ENCODE measurements at places on chromosomes 2 and 18. TPM values are rescaled to one million over a fixed set of nuclear protein-coding genes. Genes with fewer than 3 reads are reported as not detected.

The ACSL3 gene
- total RNA-seq, result 70.5 TPM

GRCh38 chr2:159936471-159936870 lies 125.9 kb downstream of the PLA2R1 start:
- no peak for DNase-seq

DNA sequence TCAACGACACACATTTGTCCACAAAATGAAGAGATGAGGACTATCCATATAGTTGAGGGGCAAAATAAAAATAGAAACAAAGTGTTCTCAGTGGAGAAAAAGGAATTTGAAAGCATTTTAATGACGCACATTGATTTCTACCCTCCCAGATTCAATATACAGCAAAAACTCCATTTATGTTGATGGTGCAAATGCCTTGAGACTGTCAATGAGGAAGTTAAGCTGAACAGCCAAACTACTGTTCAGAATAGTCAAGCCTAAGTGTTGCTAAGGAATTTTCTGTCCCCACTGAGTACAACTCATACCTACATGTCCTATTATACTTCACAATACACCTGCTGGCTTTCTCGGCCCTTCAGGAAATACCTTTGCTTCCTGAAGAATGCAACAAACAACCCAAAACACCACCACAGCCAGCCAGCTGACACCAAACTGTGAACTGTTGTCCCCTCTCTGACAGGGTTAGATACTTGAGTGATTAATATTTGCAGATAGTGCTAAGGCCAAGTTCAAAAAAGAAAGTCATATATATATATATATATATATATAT lies 27.8 kb upstream of the DARS1 start:
- DNase-seq, result no peak

DNA sequence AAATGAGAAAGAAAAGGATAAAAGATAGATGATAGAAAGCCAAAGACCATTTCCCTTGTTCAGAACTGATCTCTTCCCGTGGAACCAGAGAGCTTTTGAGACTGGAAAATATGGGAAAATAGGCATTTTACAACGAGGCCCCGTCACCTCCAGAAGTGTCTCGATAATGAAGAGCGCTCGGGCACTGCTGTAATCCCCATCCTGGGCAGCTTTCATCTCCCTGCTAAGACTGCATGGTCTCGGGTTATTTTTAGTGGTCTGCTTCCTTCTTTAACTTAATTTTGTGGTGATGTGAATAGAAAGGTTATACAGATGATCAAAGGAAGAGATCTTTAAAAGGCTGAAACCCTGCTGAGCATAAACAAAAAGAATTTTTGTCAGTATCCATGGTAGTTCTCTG lies 176.6 kb downstream of the METTL4 start:
- DNase-seq, result no peak

The SLC5A7 gene
- total RNA-seq, result not detected

DNA sequence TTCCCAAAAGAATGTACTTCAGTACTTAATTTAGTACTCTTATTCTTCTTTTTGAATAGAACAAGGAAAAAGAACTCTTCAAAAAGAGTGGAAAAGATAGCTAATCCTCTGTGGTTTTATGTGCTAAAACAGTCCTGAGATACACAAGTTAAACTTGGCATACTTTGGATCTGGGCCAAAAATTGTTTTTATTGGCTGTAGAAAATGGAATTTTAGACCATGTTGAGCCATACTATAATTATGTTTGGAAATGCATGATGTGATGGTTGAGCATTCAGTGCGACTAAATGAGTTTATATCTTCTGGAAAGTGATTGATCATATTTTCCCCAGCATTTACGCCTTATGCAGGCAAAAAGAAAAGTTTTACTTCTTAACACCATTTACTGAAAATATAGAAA lies 18.0 kb upstream of the PDE1A start:
- no peak for DNase-seq

GRCh38 chr18:57836557-57836956 lies 33.4 kb upstream of the ATP8B1 start:
- DNase-seq, result no peak

- no peak for DNase-seq
Measured at GRCh38 chr2:172972005-172972619, 103.5 kb upstream of the MAP3K20 start.

The EMX1 gene
- not detected for total RNA-seq

DNA sequence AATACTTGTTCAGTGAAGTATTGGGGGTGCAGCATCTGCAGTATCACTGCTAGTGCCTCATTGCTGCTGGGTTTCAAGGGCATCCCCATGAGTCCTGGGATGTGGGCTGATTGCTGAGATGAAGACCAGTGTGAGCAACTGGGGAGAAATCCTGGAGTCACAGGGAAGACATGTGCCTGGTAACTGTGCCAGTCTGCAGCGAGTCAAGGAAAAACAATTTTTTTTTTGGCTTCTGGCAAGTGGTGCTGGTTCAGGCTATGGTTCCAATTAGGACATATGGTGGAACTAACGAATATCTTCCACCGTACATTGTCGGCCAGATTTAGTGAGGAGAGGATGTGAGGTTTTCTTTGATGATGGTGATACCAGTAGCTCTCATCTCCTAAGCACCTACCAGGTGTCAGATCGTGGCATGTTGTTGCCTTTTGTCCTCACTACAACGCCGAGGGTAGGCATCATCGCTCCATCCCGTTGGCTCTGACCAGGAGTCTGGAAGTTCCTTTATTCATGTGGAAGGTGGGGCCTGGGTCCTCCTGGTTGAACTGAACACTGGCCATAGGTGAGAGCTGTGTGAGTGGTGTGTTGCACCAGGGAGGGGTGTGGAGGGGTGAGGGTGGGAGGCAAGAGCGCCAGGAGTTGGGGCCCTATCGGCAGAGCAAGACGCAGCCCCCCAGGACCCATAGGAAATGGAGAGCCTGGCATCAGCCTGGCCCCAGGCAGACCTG lies 118.0 kb upstream of the HS6ST1 start:
- peak; percentile 37 for DNase-seq

GRCh38 chr18:77052983-77053309 lies 79.6 kb downstream of the MBP start:
- peak; percentile 65 for DNase-seq

DNA sequence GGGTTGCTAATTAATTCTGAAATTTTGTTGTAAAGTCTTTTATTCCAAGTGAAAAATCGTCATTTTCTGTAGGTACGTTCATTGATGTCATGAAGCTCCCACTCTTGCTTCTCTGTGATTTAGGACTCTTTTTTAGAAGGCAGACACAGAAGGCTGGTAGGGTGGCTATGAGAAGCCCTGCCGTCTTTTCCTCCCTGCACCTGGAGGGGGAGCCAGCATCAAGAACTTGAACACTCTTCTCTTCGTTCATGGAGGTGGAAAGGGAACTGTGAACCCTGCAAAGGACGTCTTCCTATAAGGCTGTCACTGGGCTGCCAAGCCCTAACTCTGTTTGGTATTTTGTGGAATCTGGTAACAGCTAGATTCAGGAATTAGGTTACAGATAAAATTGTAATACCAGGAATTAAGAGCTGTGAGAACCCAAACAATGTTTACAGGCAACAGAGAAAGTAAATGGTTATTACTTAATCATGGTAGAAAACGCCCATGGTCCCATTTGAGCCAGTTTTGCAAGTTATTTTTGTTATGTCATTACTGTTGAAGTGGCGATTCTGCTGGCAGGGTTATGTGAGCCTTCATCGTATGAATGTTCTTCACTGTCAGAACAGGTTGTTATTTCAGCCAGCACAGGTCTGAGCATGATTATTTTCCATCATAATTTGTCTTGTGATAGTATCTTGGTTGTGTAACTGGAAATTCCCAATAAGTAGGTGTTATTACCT lies 112.2 kb downstream of the OSBPL6 start:
- DNase-seq, result no peak

- DNase-seq, result peak; percentile 59
Measured at GRCh38 chr18:79540904-79541282, 138.7 kb upstream of the CTDP1 start.

DNA sequence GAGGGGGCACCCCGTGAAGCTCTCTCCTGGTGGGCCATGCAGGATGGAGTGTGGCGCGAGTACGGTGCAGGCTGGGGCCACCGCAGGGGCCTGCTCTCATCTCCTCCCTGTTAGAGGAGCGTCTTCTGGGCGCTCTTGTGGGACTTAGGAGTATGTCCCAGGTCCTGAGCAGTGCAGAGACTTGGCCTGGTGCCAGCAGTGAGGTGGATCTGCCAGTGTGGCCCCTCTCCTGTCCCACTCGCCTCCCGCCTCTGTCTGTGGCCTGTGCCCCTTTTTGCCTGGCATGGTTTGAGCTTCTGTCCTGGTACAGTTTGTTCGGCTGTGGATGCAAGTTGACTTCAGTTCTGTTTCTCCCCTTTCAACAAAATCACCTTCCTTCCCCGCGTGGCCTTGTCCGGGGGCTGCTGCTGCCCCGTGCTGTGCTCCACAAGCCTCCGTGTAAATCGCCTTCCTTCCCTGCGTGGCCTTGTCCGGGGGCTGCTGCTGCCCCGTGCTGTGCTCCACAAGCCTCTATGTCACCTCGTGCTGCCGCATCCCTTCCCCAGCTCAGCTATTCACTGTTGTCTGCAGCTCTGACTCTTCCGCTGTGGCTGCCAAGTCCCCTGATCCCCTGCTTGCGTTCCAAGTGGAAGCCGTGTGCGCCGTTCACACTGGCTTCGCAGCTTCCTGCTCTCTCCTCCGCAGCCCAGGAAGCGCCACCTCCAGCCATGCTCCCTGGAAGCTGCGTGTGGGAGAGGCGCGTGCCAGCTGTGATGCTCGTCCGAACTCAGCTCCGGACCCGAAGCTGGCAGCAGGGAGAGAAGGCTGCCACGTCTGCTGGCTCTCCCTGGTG lies 13.7 kb downstream of the LDLRAD4 start:
- DNase-seq, result peak; percentile 62

The RBM44 gene
- total RNA-seq, result 1.2 TPM

The GALR1 gene
- 0.13 TPM for total RNA-seq

GRCh38 chr2:199443589-199444130 lies 14.1 kb downstream of the SATB2 start:
- DNase-seq, result no peak

DNA sequence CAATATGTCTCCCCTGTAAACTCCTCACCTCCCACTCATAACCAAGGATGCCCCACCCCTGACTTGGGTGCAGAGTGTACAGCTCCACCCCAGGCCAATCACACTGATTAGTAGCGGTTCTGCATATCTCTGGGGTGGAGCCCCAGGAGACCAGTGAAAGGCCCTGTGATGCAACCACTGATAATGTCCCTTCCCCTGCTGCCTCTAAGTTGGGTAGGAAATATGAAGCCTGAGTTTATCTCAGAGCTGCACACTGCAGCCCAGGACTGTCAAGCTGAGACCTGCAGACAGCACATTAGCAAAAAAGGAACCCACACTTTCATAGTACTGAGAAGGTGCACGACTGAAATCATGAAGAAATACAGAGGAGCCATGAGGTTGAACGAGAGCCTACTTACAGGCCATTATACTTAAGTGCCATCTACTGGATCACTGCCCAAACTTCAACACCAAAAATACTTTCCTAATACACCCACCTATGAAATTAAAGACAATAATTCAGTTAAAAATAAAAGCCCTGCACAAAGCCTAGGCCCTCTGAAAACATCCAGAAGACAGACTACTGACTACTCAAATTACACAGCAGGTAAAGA lies 455.4 kb upstream of the LRRTM4 start:
- DNase-seq, result no peak

GRCh38 chr2:152962446-152962845 lies 244.0 kb downstream of the ARL6IP6 start:
- DNase-seq, result no peak

DNA sequence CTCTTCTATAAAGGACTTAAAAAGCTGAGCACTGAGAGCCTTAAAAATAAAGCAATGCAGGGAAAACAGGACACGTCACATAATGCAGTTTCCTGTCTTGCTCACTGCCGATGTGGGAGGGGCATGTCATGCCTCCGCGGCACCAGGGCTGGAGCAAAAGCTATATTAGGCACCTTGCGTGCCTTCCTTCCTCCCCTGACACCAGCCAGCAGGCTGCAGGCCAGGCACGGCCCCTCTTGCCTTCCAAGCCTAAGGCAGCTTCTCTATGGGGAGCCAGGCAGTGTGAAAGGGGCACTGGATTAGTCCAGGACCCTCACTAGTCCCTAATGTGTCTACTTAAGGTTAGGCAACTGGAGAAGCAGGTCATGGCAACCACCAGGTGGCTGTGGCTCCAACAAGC lies 26.3 kb downstream of the MRPL35 start:
- DNase-seq, result no peak

DNA sequence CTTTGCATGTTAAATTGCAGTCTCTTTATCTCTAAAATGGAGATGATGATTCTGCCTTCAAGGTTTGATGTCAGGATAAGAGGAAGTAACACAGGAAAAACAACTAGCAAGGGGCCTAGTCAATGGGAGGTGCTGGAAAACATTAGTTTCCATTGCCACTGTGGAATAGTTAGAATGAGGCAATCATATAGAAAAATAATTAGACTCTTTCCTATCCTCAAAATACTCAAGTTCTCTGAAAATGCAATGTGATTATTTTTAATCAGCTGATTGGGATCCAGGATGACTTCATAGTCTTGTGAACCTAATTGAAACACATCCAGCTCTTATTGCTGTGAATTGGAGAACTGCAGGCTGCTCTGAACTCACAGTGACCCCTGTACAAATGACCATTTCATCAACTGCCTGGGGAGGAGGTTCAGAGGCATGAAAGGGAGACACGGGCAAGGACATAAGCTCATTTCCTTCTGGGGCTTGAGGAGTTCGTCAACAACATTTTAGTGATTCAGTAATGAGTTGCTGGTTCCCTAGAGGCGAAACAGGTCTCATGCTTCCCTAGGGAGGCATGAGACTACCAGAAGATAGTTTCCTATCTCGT lies 422.5 kb downstream of the LPIN1 start:
- DNase-seq, result no peak

DNA sequence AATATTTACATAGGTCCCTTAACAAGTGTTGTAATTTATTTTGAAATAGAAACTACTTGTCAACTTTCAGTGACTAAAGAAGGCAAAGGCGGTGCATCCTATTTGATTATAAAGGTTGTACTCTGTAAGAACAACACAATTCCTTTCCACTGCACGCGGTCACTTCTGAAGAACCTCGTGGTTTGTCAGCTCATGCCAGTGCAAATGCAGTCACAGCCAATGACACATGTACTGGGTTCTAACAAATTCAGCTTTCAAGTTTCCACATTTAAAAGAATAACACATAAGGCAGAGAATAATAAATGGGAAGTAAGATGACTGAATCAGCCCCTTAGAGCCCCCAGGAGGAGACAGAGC lies 39.7 kb downstream of the CYB5A start:
- no peak for DNase-seq

- no peak for DNase-seq
Measured at GRCh38 chr2:170821531-170822289, 5.0 kb downstream of the GAD1 start.

The CTLA4 gene
- total RNA-seq, result 0.67 TPM

- DNase-seq, result no peak
Measured at GRCh38 chr2:11022064-11022463, 110.3 kb downstream of the KCNF1 start.

GRCh38 chr18:59915606-59916005 lies 15.8 kb downstream of the PMAIP1 start:
- DNase-seq, result no peak

GRCh38 chr18:73750052-73750451 lies 397.6 kb downstream of the FBXO15 start:
- DNase-seq, result no peak

The PAPOLG gene
- 16.2 TPM for total RNA-seq

The ABHD3 gene
- 15.4 TPM for total RNA-seq

Data from sciatic nerve (tissue), 2 donors.